Right atrium auricular region (tissue), 2 donors: ENCODE measurements at places on chromosomes 7 and 10. TPM values are rescaled to one million over a fixed set of nuclear protein-coding genes. Genes with fewer than 3 reads are reported as not detected.

DNA sequence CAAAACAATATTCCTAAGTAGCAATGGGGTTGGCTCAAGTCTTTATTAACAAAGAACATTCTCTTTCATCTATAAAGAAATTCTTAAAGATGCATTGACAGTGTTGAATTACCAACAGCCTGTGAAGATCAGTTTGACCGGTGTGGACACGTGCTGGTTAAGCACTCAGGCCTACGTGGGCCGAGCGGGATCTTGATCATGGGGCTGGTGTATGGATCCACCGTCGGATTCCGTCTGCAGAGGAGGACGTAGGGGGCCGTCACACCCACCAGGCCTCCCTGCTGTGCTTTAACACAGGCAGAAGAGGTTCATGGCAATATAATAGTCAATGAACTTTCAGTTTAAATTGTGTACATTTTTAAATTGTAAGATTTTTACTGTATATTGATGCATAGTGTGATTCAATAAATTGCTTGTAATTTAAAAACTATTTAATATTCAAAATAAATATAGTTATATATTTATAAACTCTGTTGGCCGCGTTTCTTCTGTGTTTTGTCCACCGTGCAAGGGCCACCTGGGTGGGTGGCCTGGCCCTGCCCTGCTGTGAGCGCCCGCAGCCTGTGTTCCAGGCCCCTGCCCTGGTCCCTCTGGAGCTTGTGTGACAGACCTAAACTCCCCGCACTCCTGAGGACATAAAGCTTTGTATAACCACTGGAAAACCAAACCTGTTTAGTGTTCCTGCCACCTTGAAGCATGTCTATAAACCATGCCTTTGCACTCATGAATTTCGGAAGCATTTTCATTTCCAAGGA is 1.9 kb upstream of the BHLHA15 start:
- peaks cover 31% of the 10 kb centered on the region for H3K36me3 ChIP-seq
- H3K27ac ChIP-seq: no peak overlapping the region
- peaks cover 10% of the 10 kb centered on the region for H3K4me1 ChIP-seq
- H3K27me3 ChIP-seq: no peaks in the 10 kb centered on the region
- DNase-seq: no peak

The TPK1 gene
- 6.4 TPM for total RNA-seq

- no peaks in the 10 kb centered on the region for H3K4me1 ChIP-seq
- no peak overlapping the region for H3K4me3 ChIP-seq
- peaks cover 62% of the 10 kb centered on the region for H3K36me3 ChIP-seq
- no peaks in the 10 kb centered on the region for H3K27me3 ChIP-seq
These were observed 284.0 kb downstream of the CELF2 start for GRCh38 chr10:11301571-11302111.

DNA sequence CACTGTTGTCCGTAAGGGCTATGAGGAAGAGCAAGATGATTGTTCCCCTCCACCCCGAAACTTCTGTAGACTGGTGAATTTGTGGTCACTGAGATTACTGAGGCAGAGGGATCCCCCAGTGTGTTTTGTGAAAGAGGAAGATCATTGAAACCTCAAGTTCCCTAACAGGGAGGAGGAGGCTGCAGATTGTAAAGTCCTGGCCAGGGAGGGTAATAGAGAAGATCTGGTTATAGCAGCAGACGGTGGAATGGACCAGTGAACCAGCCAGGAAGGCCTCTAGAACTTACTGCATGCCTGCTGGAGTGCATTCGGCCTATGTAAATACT is 31.1 kb downstream of the LMTK2 start:
- no peak overlapping the region for H3K27ac ChIP-seq
- peaks cover 17% of the 10 kb centered on the region for H3K36me3 ChIP-seq
- H3K4me3 ChIP-seq: no peak overlapping the region

DNA sequence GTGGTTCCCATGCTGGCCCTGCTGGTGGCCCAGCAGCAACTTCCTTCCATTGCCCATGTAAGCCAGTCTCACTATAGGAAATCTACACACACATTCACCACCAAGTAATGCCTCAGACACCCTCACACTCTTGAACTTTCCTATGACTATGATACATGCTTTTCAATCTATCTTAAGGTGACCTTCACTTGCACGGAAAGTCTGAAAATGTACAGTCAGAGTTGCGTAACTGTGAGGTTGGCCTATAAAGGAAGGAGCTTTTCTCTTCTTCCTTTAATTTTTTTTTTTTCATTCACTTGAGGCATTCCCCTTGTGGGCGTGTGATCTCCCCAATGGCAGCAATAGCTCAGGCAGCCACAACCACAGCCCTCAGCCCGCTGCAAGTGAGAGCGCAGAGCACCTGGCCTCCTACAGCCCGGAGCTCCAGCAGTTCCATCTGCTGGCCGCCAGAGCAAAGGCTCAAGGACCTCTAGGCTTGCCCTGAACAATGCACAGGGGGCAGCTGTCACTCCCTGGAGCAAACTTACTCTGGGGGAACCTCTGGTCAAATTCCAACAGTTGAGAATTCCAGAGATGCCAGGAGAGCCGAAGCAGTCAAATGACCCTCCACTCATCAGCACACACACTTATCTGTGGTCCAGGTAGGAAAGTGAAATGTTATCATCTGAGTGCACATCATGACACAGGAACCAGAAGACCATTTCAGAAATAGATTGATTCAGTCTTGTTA is 123.1 kb upstream of the ADO start:
- no peak overlapping the region for H3K27ac ChIP-seq
- no peak overlapping the region for H3K4me3 ChIP-seq
- no peak for DNase-seq
- no peaks in the 10 kb centered on the region for H3K36me3 ChIP-seq
- no peaks in the 10 kb centered on the region for H3K4me1 ChIP-seq

The SFTPA1 gene
- not detected for total RNA-seq

The PHTF2 gene
- 31.6 TPM for total RNA-seq

DNA sequence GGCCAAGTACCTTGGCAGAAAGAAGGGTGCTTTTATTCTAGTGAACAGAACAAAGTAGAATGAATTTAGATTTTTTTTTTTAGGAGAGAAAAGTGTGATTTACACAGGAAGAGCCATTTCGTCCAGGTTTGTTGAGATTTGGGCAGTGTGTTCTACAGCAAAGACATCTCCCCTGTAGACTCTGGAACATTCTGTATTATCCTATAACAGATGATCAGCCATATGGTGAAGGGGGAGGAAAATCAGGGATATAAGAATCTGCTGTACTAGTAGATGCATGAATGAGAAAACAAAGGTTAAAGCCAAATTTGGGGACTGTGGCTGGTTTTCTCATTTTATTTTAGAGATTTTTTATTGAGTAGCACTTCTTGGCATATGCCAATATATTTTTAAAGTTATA is 453.7 kb upstream of the LRRTM3 start:
- H3K36me3 ChIP-seq: no peaks in the 10 kb centered on the region
- DNase-seq: no peak
- H3K27me3 ChIP-seq: no peaks in the 10 kb centered on the region
- H3K27ac ChIP-seq: no peak overlapping the region

GRCh38 chr10:132397036-132397541 is at the start of gene PWWP2B:
PWWP2B (plus strand) TSS chr10:132397200; CDS start chr10:132397227, 27 bp downstream.
- no peaks in the 10 kb centered on the region for H3K36me3 ChIP-seq
- H3K4me1 ChIP-seq: peaks cover 46% of the 10 kb centered on the region
- H3K4me3 ChIP-seq: peak within 1 kb of the TSS; percentile 99
- DNase-seq: no peak
- no peaks in the 10 kb centered on the region for H3K27me3 ChIP-seq
- H3K27ac ChIP-seq: peak within 1 kb of the TSS; percentile 95

The PPP1R17 gene
- total RNA-seq: not detected

The VIPR2 gene
- total RNA-seq: 13.4 TPM

The OR2A5 gene
- total RNA-seq: not detected

- no peaks in the 10 kb centered on the region for H3K4me1 ChIP-seq
- DNase-seq: no peak
- no peaks in the 10 kb centered on the region for H3K36me3 ChIP-seq
- H3K4me3 ChIP-seq: no peak overlapping the region
- no peaks in the 10 kb centered on the region for H3K27me3 ChIP-seq
These were observed 399.3 kb downstream of the HTR7 start for GRCh38 chr10:90458571-90458970.

GRCh38 chr10:85992324-85992723 is 374.3 kb downstream of the GRID1 start:
- H3K4me1 ChIP-seq: no peaks in the 10 kb centered on the region
- no peak for DNase-seq
- H3K27ac ChIP-seq: no peak overlapping the region
- no peaks in the 10 kb centered on the region for H3K27me3 ChIP-seq
- no peaks in the 10 kb centered on the region for H3K36me3 ChIP-seq

DNA sequence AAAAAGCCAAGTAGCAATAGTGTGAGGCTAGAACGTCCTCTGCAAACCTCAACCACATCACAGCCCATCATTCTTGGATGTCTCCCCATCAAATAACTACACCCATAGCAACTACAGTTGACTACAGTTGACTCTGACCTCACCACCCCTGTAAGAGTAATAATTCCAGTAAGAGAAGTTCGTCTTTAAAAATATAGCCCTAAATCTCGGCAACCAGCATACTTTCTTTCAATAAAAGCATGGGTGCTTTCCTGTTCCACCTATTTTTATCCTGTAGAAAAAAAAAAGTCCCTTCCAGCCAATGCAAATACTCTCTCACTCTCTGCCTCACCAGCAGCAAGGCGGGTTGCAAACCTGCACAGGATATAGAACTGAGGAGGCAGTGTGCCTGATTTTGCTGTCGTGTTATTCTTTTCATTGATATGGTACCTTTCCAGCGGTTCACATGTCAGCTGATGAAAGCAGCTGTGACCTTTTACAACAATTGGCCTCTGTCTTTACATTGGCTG is 187.5 kb upstream of the NFE2L3 start:
- no peaks in the 10 kb centered on the region for H3K36me3 ChIP-seq
- no peaks in the 10 kb centered on the region for H3K4me1 ChIP-seq
- no peak overlapping the region for H3K4me3 ChIP-seq
- no peaks in the 10 kb centered on the region for H3K27me3 ChIP-seq

GRCh38 chr10:72802332-72802731 is 91.2 kb upstream of the OIT3 start:
- no peaks in the 10 kb centered on the region for H3K27me3 ChIP-seq
- H3K27ac ChIP-seq: peak overlapping the region; percentile 19
- no peak for DNase-seq
- H3K4me1 ChIP-seq: peaks cover 26% of the 10 kb centered on the region
- no peaks in the 10 kb centered on the region for H3K36me3 ChIP-seq

- DNase-seq: no peak
- no peaks in the 10 kb centered on the region for H3K36me3 ChIP-seq
- no peak overlapping the region for H3K27ac ChIP-seq
- H3K4me3 ChIP-seq: no peak overlapping the region
These were observed 946.0 kb downstream of the NRG3 start for GRCh38 chr10:82821043-82821442.

The MUC12 gene
- not detected for total RNA-seq

GRCh38 chr10:132383101-132383500 is 13.9 kb upstream of the PWWP2B start:
- no peak overlapping the region for H3K4me3 ChIP-seq
- H3K36me3 ChIP-seq: no peaks in the 10 kb centered on the region
- DNase-seq: no peak
- H3K27me3 ChIP-seq: no peaks in the 10 kb centered on the region

- no peak overlapping the region for H3K4me3 ChIP-seq
- no peak overlapping the region for H3K27ac ChIP-seq
- no peaks in the 10 kb centered on the region for H3K27me3 ChIP-seq
- H3K4me1 ChIP-seq: no peaks in the 10 kb centered on the region
- no peaks in the 10 kb centered on the region for H3K36me3 ChIP-seq
- no peak for DNase-seq
These were observed 73.0 kb upstream of the CTTNBP2 start for GRCh38 chr7:117946151-117946633.

The NANOS1 gene
- total RNA-seq: 5.2 TPM

DNA sequence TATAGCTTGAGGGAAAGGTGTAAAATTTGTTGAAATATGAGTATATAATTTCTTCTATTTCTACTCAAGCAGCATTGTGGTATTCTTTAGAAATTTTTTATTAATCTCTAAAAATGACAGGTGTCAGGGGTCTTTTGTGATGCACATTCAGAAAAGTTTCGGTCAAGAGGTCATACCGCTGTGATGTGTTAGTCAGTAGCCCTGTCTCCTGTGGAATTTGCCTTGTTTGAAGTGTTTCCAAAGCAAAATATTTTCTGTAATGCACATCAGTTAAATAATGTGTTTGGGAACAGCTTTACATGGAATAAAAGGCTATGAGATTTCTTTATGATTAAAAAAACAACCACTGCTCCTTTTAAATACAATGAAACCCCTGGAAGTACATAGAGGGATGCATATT is 35.8 kb downstream of the FOXP2 start:
- H3K27me3 ChIP-seq: no peaks in the 10 kb centered on the region
- H3K27ac ChIP-seq: no peak overlapping the region
- no peak for DNase-seq
- no peak overlapping the region for H3K4me3 ChIP-seq

The CUBN gene
- total RNA-seq: 0.94 TPM

DNA sequence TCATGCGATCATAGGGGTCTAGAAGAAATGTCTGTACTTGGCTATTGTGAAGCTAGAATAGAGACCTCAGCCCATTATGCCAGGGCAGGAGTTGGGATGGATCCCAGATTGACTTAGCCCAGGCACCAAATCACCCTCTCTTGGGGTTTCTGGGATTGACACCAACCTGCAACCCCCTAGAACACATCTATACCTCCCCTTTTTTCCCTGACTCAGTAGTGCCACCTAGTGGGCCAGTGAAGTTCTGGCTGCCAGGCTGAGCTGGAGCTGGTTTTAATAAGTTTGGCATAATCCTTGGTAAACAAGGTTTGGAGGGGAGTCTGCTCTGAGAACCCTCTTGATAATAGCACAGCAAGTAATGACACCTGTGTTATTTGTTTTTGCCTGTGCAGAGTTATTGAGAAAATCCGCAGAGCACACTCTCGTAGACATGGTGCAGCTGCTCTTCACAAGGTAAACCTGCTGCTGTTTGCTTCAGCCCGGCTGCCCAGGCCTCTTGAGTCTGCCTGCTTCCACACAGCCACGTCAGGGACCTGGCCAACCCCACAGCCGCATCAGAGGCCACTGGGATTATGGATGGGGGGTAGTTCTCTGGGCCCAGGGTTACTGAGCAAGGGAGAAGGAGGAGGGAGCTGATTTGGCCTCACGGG is 43.3 kb upstream of the NFKB2 start:
- H3K27me3 ChIP-seq: no peaks in the 10 kb centered on the region
- DNase-seq: peak; percentile 62
- H3K36me3 ChIP-seq: peaks cover 55% of the 10 kb centered on the region

GRCh38 chr10:94066411-94066810 is 72.7 kb downstream of the PLCE1 start:
- no peak overlapping the region for H3K4me3 ChIP-seq
- H3K27ac ChIP-seq: no peak overlapping the region
- DNase-seq: no peak
- H3K4me1 ChIP-seq: peaks cover 8% of the 10 kb centered on the region
